ENCODE measurements at places on chromosomes 16 and 17.

- no peak for DNase-seq
Measured at GRCh38 chr16:79735271-79735670, 134.7 kb upstream of the MAF start.

DNA sequence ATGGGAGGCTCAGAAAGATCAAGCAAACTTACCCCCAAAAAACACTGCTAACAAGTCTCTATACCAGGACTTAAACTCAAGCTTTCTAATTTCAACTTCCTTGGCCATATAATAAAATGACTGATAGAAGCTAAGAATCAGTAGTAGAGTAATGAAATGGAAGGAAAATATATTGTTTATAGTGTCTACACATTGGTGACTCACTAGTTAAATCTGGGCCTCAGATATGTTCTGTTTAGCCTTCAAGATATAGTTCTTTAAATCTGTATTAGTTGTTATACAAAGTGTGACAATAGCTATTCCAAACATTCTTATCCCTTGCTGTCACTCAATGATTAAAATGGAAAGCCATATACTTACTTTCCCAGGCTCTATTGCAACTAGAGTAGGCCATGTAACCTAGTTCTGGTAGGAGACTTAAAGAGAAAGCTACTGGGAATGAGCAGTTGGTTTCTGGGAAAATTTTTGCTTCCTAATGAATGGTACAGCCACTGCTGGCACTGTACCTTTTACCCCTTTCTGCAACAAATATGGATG is 18.3 kb downstream of the SSH2 start:
- DNase-seq: no peak

DNA sequence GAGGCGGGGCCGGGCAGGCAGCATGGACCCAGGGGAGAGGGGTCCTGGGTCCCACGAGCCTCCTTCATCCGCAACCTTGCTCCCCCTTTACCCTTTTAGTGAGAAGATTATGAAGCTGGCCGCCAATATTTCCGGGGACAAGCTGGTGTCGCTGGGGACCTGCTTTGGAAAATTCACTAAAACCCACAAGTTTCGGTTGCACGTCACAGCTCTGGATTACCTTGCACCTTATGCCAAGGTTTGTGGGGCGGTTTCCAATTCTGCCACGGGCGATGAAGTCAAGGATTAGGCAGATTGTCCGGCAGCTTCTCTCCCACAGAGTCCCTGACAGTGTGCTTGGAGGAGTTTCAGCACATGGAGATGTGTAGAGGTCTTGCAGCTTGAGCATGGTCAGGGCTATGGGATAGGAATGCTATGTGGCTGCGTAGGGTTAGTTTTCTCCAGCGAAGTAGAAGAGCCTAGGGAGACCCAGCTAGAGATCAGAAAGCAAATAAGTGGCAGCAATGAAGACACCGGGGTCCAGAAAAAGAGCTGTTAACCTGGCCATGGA is 598 bp downstream of the NIP7 start:
- DNase-seq: no peak

DNA sequence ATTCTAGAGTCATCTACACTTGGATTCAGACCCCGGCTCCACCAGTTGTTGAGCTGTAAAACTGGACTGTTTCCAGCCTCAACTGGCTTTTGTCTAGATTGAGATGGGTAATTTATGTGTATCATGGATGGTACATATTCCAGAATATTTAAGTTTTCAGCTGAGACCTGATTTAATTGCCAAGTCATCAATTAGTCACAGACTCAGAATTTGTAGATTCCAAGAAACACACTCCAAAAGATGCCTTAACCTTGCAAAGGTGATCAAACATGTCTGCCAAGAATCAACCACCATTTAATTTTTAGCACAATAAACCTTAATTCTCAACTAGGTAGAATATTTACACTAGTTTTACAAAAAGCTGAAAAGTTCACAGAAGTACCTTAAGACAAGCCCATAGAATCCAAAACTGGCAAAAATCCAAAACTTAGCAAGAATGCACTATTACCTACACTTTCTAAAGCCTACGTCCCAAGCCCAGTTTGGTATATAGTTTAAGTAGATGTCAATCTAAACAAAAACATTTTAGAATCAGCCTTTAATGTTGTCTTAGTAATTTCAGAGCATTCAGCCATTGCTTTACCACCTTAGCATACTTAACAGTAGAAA is 17.7 kb downstream of the SIAH1 start:
- no peak for DNase-seq

- no peak for DNase-seq
Measured at GRCh38 chr17:33049781-33050414, 58.3 kb downstream of the SPACA3 start.

DNA sequence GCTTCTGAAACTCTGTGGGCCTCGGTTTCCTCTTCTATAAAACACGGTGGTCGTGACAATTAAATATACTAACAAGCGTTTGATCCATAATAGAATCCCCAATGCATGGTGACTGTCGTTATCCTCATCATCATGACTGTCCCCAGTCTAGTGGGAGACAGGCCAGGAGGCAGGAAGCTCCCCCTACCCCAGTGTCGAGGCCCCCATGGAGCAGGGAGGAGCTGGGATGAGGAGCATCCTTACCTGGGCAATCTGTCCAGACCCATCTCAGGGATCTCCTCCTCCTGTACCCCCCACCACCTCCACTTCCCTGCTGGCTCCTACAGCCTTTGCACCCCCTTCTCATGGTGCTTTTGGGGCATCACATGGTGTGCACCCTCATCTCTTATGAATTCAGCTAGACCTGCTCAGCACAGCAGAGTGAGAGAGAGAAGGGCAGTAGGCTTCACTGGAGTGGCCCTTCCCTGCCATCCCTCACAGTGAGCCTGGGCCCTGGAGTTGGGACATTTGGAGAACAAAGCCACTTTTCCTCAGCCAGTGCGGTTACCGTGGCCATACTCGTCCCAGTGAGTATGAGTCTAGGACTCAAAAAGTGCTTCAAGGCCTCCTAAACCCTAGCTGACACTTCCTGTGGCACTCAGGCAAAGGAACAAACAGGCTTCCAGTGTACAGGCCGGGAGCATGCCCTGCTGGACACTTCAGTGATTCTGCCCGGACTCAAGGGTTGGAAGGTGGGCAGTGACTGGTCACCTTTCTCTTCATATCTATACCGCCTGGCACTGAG is 148.6 kb downstream of the CLEC16A start:
- no peak for DNase-seq

DNA sequence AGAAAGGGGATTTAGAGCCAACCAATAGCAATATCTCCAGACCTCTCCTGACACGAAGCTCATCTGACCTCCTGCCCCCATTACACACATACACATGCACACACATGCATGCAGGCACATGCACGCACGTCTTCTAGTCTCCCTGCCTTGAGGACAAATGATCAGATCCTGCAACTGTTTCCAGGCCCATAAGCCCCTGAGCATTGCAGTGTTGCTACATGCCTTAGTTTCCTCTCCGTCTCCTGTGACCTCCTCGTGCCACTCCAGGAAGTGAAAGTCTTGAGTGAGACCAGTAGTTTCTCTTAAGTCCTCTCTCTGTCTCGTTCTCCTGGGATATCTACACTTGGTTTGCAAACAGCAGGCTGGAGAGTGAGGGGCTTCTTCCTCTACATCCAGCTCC is 8.2 kb downstream of the CIITA start:
- DNase-seq: no peak

DNA sequence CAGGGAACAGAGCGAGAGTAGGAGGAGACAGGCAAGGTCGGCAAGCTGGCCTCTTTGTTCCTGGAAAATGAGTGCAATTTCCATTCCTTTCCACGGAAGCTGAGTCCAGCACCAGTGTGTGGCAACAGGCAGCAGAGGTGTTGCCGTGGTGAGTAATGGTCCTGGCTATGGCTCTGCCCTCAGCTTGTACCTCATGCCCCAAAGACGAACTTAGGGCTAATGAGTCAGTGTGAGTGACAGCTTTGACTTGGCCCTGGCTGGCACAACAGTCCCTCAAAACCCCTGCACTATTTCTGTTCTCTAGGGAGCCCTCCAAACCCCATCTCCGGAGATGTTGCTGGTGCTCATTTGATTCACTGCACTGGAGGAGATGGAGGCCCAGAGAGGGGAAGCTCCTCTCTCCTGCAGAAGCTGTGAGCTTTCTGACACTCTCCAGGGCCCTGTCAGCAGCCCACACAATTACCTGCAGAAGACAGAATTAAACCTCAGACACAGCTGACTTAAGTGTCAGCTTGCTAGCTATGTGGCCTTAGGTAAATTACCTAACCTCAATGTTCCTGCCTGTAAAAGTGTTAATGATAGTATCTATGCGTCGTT is 129.9 kb downstream of the TMEM132E start:
- no peak for DNase-seq

GRCh38 chr17:61551255-61551742 is 39.7 kb downstream of the NACA2 start:
- DNase-seq: no peak

DNA sequence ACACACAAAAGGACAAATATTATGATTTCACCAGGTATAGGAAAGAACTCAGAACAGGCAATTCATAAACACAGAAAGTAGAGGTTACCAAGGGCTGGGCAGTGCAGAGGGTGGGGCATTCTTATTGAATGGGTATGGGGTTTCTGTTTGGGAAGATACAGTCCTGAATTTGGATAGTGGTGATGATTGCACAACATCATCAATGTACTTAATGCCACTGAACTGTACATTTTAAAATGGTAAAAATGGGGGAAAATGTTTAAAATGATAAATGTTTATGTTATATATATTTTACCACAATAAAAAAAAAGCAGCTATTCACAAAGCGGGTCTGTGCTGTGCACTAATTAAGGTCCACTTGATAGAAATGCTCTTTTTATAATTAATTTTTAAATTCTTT is 72.6 kb upstream of the FA2H start:
- no peak for DNase-seq

DNA sequence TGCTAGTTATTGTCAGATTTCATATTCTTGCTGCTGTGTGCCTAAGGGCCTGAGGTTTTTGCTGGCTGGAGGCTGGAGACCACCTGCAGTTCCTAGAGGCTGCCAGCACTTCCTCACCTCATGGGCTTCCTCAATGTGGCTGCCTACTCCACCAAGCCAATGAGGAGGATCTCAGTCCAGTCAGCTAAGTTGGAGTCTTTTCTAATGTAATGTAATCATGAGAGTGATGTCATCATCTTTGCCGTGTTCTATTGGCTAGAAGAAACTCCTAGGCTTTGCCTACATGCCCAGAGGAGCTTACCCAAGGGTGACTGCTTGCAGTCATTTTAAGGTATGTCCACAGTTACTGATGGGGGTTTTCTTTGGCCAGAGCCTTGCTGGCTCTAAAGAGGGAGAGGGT is 53.0 kb downstream of the SOCS3 start:
- no peak for DNase-seq

DNA sequence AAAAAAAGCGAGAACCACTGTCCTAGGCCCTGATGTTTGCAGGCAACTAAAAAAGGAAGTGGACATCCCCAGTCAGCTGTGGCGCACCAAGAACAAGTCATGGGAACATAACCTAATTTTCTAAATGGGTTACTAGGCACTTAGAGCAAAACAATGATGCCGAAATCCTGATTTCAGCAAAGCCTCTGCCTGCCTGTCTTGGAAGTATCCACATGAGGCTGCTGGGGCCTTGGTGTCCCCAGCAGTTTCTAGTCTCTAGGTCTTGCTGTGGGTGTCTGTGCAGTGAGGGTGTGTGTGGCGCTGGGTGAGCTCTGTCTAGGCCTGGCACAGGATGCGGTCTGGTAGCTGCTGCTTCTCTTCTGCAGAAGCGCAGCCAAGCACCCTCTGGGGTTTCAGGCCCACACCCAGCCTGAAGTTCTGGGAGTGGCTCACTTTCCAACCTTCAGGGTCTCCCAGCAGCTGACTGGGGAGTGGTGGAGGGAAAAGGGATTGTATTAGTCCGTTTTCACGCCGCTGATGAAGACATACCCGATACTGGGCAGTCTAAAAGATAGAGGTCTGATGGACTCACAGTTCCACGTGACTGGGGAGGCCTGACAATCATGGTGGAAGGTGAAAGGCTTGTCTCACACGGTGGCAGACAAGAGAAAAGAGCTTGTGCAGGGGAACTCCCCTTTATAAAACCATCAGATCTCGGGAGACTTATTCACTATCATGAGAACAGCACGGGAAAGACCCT is 21.1 kb downstream of the STH start:
- peak; percentile 44 for DNase-seq

DNA sequence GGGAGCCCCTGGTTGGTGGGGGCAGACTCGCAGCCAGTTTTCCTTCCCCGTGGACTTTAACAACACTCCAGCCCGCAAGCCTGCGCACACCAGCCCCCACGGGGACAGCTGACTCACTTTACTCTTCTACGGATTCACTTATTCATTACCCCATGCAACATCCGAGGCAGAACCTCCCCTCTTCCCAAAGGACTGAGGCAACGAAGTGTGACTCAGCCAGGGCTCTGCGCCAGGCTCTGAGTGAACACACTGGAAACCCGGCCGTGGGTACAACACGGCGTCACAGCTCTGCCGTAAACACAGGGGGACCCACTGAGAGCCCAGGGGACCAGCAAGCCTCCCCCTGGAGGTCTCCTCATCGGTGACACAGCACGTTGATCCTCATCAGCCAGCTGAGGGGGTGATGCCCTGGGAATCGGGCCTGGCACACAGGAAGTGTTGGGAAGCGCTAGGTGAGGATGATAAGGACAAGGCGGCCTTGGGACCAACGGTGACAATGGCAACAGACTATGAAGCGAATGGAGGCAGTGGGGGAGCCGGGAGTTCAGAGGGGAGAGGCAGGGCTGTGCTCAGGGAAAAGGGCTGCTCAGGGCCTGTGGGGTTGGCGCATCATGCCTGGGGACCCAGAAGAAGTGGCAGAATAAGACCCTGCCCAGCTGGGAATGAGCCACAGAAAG is 14.6 kb downstream of the COTL1 start:
- DNase-seq: no peak
